NCI-H187 (cell line): ENCODE measurements at places on chromosomes 12 and 14.

GRCh38 chr14:24132061-24132685 is 1.7 kb downstream of the FITM1 start:
- no peak for DNase-seq

- no peak for DNase-seq
These were observed 12.8 kb downstream of the LEMD3 start for GRCh38 chr12:65182012-65182739.

GRCh38 chr14:85142982-85143381 is 387.0 kb upstream of the FLRT2 start:
- DNase-seq: no peak

DNA sequence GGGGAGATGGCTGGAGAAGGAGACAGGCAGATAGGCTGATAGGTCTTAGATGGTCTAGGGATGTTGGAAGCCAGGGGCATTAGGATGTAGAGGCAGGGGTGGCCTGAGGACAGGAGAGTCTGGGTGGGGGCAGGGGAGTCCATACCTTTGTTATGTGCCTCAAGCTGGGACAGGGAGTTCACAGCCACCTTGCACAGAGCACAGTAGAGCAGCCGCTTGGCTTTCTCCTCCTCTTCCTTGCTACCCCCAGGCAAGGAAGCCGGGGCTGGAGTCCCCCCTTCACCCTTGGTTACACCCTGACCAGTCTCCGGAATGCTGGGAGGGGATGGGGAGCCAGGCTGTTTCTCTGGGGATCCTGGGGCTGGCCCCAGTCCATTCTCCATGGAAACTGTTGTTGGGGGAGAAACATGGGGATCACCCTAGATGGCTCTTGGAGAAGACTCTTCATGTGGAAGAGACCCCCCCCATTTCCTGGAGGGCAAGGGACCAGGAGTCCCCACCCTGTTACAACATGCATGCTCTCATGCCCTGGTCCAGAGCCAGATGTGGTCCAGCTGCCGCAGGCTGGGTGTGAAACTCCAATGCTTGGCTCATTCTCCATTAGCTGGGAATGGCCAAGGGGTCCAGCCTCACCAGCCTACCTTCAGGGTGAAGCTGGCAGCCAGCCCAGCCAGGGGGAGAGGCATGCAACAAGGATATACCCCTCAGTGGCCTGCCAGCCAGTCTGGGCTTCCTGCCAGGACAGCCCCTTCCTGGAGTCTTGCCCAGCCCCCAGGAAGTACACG is 7.2 kb upstream of the GPR84 start:
- DNase-seq: no peak

DNA sequence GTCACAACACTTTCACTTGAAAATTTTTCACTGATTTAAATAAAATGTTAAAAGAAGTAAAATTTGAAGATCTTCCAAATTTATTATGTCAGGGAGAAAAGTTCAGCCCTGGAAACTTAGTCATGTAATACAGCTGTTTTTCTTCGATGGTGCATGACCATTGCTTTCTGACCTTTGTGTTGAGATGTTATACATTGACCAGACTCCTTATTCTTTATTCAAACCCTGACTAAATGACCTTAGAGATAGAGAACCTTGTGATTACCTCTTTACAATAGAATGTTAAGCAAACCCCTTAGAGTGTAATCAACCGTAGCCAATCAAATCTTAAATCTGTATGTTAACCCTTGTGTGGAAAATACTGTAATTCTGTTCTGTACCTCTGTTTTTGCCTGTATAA is 34.5 kb downstream of the PLCZ1 start:
- no peak for DNase-seq

GRCh38 chr12:96044017-96044942 is 8.9 kb upstream of the LTA4H start:
- no peak for DNase-seq

- DNase-seq: no peak
These were observed 18.5 kb upstream of the DHRS7 start for GRCh38 chr14:60183741-60184140.

- DNase-seq: no peak
These were observed 32.3 kb upstream of the RAD51AP1 start for GRCh38 chr12:4506430-4506829.

GRCh38 chr12:9364224-9365176 is 156.3 kb upstream of the PZP start:
- DNase-seq: no peak
